HCT116 (cell line): ENCODE measurements at places on chromosomes 7 and 10.

GRCh38 chr10:97771055-97771891 lies 526 bp downstream of the SFRP5 start:
- no peaks in the 10 kb centered on the region for H3K36me3 ChIP-seq
- no peaks in the 10 kb centered on the region for H3K27me3 ChIP-seq
- H3K27ac ChIP-seq, result no peak overlapping the region

DNA sequence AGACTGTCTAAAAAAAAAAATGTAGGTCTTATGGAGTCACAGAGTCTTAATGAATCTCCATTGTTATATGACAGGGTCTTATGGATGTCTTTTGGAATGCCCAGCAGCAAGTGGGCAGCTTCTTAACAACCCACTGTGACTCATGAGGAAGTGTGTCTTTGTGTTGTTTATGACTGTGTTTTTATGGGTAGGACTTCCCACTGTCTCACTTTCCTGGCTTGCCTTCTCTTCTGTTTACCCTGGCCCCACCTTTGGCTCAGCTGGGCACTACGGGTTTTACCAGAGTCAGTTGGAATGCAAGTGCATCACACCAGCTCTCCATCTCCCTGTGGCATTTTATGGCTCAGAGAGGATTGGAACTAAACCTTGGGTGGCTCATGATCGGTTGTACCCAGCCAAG lies 580.5 kb downstream of the AUTS2 start:
- no peaks in the 10 kb centered on the region for H3K27me3 ChIP-seq
- no peak for DNase-seq
- no peaks in the 10 kb centered on the region for H3K36me3 ChIP-seq
- H3K27ac ChIP-seq, result no peak overlapping the region
- no peak overlapping the region for H3K4me3 ChIP-seq

DNA sequence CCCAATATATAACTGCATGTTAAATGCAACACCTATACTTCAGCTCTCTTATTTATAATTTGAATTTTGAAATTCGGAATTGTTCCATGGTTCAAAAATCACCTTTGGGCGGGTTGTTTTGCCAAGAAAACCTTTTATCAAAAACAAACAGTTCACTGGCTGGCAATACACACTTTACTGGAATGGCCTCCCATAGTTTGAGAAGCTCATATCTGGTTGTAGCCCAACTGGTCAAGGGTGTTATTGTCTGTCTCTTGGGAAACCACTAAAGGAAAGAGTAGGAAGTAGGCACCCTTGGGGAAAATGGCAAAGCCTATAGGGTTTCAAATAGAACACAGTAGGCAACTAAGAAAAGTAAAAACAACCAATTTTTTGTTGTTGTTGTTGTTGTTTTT lies 117.9 kb downstream of the HIPK2 start:
- no peak overlapping the region for H3K4me3 ChIP-seq
- no peaks in the 10 kb centered on the region for H3K36me3 ChIP-seq
- no peak overlapping the region for H3K27ac ChIP-seq
- H3K4me1 ChIP-seq, result peaks cover 22% of the 10 kb centered on the region

DNA sequence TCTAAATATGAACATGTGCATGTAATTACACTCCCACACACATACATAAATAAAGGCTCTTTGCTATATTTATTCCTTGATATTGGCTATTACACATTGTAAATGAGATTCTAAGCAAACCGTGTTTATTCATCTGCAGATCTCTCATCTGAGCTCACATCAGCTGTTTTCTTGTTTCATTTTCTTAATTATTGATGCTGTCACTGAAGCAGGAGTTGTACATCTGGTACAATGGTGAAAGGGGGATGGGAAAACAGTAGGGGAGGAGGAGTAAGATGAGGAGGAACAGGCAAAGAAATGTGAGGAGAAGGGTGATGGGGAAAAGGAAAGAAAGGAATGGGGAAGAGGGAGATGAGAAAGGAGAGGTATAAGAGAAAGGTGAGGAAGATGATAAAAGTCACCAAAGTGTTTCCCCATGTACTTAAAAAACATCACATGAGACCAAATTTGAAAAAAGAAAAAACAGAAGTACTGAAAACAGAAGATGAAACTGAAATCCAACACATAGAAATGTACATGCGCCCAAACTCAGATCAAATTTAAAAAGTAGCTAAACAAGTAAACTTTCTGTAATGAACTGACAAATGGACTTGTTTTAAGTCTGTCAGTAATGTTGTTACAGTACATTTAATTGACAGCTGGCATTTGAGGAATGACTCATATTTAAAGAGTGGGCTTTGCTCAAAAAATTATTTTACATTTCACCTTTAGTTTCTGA lies 472.2 kb downstream of the ARL4A start:
- H3K4me3 ChIP-seq, result no peak overlapping the region
- H3K36me3 ChIP-seq, result no peaks in the 10 kb centered on the region
- no peak overlapping the region for H3K27ac ChIP-seq
- H3K27me3 ChIP-seq, result no peaks in the 10 kb centered on the region
- DNase-seq, result no peak

DNA sequence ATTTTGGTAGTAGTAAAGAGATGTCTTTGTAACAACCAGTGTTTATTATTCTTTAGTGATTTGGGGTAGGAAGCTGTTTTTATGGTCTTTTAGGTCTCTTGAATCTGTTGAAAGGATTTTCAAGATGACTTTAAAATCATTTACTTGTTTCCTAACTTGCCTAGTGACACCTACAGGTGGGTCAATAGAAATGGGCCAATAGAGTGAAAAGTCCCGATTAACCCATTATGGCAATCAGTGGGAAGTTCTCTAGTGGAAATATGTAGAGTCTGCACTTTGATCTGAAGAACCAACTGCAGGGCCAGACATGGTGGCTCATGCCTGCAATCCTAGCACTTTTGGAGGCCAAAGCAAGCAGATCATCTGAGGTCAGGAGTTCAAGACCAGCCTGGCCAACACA lies 374.7 kb upstream of the BMPER start:
- H3K27me3 ChIP-seq, result no peaks in the 10 kb centered on the region
- H3K36me3 ChIP-seq, result no peaks in the 10 kb centered on the region
- DNase-seq, result no peak
- H3K4me3 ChIP-seq, result no peak overlapping the region
- H3K4me1 ChIP-seq, result no peaks in the 10 kb centered on the region

DNA sequence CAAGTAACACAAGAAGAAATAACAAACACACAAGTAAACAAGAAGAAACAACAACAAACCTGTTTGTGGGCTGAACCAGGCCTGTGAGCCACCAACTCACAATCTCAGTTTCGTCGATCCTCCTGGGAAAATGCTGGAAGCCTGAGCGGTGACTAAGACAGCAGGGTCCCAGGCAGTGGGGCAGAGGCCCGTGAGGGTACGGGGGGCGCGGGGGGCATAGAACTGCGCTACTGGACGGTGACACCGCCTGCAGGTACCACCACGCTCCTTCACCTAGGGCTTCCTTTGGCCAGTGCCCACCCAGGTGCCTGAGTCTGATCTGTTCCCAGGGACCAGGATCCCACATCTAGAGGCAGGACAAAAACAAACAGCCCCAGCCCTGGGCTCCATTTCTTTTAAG lies 3.4 kb upstream of the CALN1 start:
- no peaks in the 10 kb centered on the region for H3K4me1 ChIP-seq
- no peak for DNase-seq
- H3K4me3 ChIP-seq, result no peak overlapping the region

GRCh38 chr10:74824184-74824899 lies 2.1 kb upstream of the KAT6B start:
- H3K4me1 ChIP-seq, result peaks cover 15% of the 10 kb centered on the region
- no peaks in the 10 kb centered on the region for H3K27me3 ChIP-seq
- no peaks in the 10 kb centered on the region for H3K36me3 ChIP-seq
- no peak for DNase-seq

GRCh38 chr7:24384362-24385030 lies 100.5 kb downstream of the NPY start:
- no peak for DNase-seq
- H3K27me3 ChIP-seq, result peaks cover 7% of the 10 kb centered on the region; the same call in 1 of the 2 replicates
- no peak overlapping the region for H3K4me3 ChIP-seq
- H3K27ac ChIP-seq, result no peak overlapping the region
- H3K4me1 ChIP-seq, result peaks cover 3% of the 10 kb centered on the region

GRCh38 chr7:50644586-50644985 lies 79.4 kb upstream of the DDC start:
- no peak overlapping the region for H3K27ac ChIP-seq
- no peaks in the 10 kb centered on the region for H3K36me3 ChIP-seq
- H3K27me3 ChIP-seq, result no peaks in the 10 kb centered on the region

DNA sequence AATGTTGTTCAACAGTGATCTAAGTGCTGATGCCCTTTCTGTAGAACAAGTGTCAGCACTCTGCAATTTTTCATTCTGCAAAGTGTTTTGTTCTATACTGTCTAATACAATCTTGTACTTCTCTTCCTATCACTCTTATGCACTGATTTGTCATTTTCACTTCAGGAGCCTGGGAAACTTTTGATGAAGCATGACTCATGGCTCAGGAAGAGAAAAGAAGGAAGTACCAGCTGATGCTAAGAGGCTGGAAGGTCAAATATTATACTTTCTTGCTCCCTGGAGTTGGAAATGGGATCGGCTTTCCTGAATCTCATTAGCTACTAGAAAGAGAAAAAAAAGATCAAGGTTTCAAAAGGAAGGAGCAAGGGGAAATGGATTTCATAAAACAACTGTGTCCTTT lies 45.8 kb downstream of the DGKI start:
- no peak overlapping the region for H3K27ac ChIP-seq
- H3K4me3 ChIP-seq, result no peak overlapping the region
- H3K4me1 ChIP-seq, result no peaks in the 10 kb centered on the region
- H3K36me3 ChIP-seq, result no peaks in the 10 kb centered on the region
- peaks cover 30% of the 10 kb centered on the region for H3K27me3 ChIP-seq

DNA sequence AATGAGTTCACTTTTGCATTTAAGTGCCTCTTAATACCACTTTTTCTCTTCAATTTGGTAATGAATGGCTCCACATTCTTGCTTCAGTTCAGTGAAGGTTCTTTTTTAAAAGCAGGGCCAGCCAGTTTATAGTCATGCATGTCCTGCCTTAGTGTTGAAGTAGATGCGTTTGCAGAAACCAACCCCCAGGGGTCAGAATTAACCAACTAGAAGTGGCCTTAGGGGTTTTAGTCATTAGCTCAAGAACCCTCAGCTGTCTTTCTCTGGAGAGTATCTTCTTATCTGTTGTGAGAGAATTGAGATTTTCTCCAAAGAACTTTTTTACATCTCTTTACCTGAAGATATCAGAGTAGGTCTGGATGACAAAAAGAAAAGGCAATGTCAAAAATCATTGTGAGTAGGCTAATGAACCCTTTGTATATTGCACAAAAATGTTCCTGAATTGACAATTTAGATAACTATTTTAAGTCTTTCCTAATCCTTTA lies 82.2 kb downstream of the PIK3CG start:
- peak; percentile 68 for DNase-seq
- H3K4me1 ChIP-seq, result no peaks in the 10 kb centered on the region
- H3K27me3 ChIP-seq, result no peaks in the 10 kb centered on the region
- no peak overlapping the region for H3K27ac ChIP-seq

- DNase-seq, result no peak
- H3K27me3 ChIP-seq, result peaks cover 41% of the 10 kb centered on the region
- H3K27ac ChIP-seq, result no peak overlapping the region
- H3K4me3 ChIP-seq, result no peak overlapping the region
Observed at GRCh38 chr10:15715619-15716227, 4.0 kb downstream of the ITGA8 start.

DNA sequence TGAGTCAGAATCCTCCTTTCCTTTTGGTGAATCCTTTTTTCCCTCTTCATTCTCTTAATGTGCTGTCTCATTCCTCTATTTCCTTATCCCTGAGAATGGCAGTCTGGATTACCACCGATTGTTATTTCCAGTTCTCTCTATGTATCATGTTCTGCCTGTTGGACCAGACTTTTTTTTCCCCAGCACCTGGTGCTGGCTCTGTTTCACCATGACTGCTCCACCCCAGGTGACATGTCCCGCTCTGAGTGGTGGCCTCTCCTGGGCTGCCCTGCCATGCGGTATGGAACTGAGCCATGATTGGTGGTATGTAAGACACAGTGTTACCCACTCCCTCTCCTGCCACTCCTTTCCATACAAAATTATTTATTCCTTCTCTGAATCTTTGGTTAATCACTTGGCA lies 399.9 kb downstream of the GATA3 start:
- no peak overlapping the region for H3K27ac ChIP-seq
- no peaks in the 10 kb centered on the region for H3K27me3 ChIP-seq
- H3K4me1 ChIP-seq, result no peaks in the 10 kb centered on the region
- no peak for DNase-seq
- H3K36me3 ChIP-seq, result no peaks in the 10 kb centered on the region

GRCh38 chr10:125692196-125692595 lies 9.2 kb upstream of the TEX36 start:
- no peaks in the 10 kb centered on the region for H3K4me1 ChIP-seq
- 0 out of 2 replicates have a peak, but pooled peaks cover 9% of the 10 kb centered on the region for H3K27me3 ChIP-seq
- no peak for DNase-seq

GRCh38 chr7:121084748-121085336 lies 96.3 kb downstream of the CPED1 start:
- H3K4me1 ChIP-seq, result peaks cover 9% of the 10 kb centered on the region
- no peak for DNase-seq
- H3K27ac ChIP-seq, result no peak overlapping the region
- peak overlapping the region; percentile 18; the same call in 1 of the 2 replicates for H3K4me3 ChIP-seq
- H3K27me3 ChIP-seq, result no peaks in the 10 kb centered on the region

DNA sequence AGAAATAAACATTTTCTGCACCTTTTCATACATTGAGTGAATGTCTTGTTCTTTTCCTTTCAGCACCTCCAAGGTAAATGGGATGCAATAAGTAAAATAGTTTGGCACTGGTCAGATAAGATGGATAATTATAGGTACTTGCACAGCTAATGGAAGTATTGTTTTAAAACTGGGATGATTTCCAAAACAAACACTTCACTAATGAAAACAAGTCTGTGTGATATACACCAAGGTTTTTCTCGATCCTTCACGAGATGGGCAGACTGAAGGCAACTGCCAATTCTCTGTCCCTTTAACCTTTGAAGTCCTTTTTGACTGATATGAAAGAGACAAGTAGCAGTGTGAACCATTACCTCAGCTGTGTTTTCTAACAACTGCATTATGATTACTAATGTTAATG lies 423.8 kb downstream of the GFRA1 start:
- no peak for DNase-seq
- no peak overlapping the region for H3K4me3 ChIP-seq
- peaks cover 10% of the 10 kb centered on the region for H3K27me3 ChIP-seq
- no peak overlapping the region for H3K27ac ChIP-seq
- H3K36me3 ChIP-seq, result no peaks in the 10 kb centered on the region
- H3K4me1 ChIP-seq, result no peaks in the 10 kb centered on the region

GRCh38 chr7:151229249-151229648 lies 2.2 kb upstream of the ABCF2 start:
- no peak for DNase-seq
- H3K27ac ChIP-seq, result no peak overlapping the region
- H3K4me3 ChIP-seq, result no peak overlapping the region
- H3K36me3 ChIP-seq, result peaks cover 3% of the 10 kb centered on the region; the same call in 1 of the 2 replicates
- no peaks in the 10 kb centered on the region for H3K27me3 ChIP-seq
- H3K4me1 ChIP-seq, result peaks cover 37% of the 10 kb centered on the region

GRCh38 chr10:88315755-88316154 lies 267.4 kb downstream of the RNLS start:
- no peak overlapping the region for H3K27ac ChIP-seq
- H3K27me3 ChIP-seq, result no peaks in the 10 kb centered on the region
- H3K4me1 ChIP-seq, result no peaks in the 10 kb centered on the region
- H3K4me3 ChIP-seq, result no peak overlapping the region
- H3K36me3 ChIP-seq, result no peaks in the 10 kb centered on the region

- no peak overlapping the region for H3K4me3 ChIP-seq
- no peaks in the 10 kb centered on the region for H3K4me1 ChIP-seq
- no peaks in the 10 kb centered on the region for H3K36me3 ChIP-seq
- no peak overlapping the region for H3K27ac ChIP-seq
- DNase-seq, result no peak
Observed at GRCh38 chr7:66696774-66697191, 43.8 kb upstream of the RABGEF1 start.

- peaks cover 37% of the 10 kb centered on the region for H3K27me3 ChIP-seq
- H3K27ac ChIP-seq, result no peak overlapping the region
- no peak for DNase-seq
Observed at GRCh38 chr10:126373972-126374371, 14.3 kb downstream of the ADAM12 start.
